ENCODE measurements at places on chromosomes 5 and 9. TPM values are rescaled to one million over a fixed set of nuclear protein-coding genes. Genes with fewer than 3 reads are reported as not detected.
A peak's percentile ranks its signal among the peaks of the same experiment; 100 is the strongest.

The PCDHGA7 gene
- total RNA-seq = 7.7 TPM

The ADGRV1 gene
- not detected for total RNA-seq

DNA sequence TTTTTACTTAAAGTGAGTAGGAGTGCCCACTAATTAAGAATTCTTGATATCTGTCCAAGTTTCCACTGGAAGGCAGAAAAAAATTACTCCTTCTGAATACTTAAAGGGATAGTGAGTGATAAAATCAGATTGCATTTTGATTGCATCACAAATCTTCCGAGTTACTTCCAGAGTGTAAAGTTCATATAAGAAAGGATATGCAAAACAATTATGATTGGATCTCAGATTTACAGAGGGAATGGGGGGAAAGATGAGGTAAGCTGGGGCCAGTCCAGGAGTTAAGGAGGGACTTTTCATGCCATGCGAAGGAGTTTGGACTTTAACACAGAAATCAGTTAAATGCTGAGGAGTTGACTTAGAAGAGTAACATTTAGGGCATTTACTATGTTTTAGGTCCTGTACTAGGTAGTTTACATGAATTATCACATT, 9.3 kb upstream of the RNF145 start:
- no peak for DNase-seq

- DNase-seq = no peak
These were observed 130.4 kb downstream of the TMEM174 start for GRCh38 chr5:73303148-73304079.

GRCh38 chr9:98101868-98102273, 17.2 kb downstream of the TRIM14 start:
- peak; percentile 60 for DNase-seq

GRCh38 chr9:118003240-118003639, 299.0 kb downstream of the TLR4 start:
- DNase-seq = no peak

DNA sequence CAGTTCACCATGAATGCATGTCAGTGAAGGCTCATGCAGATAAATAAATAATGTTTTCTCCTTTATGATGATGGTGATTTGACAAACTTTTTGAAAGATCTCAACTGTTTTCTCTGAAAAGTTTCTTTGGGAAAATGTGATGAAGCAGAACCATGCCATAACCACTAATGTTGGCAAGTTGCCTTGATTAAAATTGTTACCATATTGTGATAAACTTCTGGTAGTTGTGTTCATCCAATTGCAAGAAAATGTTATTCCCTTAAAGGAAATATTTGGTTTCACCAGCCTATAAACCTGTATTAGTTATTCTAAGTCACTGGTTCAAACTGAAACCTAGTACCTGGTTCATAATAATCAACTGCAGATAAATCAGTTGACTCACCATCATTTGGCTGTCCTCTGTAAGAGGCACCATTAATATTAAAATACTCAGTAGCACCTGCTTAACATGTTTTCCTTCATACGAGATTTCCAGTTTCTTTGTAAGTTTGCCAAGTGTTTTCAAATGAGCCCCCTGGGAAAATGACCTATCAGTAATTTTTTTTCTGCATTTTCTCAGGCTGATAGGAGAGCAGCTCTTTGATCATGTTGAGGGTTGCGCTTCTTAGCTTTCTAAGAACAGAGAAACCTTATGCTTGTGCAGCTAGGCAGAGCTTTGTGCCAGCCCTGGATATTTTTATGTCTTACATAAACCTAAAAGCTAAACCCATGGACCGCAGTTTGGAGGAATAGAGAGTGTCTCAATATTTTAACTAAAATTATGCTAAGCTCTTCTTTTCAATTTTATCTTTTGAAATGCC, 88.0 kb downstream of the LURAP1L start:
- no peak for DNase-seq

DNA sequence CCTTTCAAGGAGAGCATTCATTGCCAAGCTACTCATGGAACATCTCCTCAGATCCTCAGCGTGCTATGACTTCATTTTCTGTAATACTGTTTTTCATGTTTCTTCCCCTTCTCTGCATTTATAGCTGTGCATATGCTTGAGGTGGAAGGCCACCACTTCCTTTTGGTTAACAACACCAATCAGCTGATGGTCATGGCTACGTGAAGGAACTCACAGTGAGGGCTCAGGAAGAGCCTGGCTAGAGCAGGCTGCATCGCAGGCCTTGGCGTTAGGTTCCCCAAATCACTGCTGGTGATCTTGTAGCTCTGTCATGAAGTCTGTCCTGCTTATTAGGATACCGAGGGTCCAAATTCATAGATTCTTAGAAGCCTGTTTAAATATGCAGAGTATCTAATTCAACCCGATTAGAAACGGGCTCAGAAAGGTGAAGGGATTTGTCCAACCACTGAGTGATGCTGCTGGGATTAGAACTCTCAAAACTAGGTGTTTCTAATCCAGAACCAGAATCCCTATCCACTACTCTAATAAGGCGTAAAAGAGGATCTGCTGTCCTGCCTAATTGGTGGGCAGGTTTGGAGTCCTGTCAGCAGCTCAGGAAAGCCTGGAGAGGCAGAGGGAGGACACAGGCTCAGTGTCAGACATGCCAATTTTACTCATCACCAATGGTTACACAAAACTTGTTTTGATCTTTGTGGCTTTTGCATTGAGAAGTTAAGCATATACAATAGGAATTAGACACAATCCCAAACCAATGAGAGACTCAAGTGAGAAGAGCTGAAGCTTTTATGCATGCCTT, 7.5 kb downstream of the SYK start:
- no peak for DNase-seq

DNA sequence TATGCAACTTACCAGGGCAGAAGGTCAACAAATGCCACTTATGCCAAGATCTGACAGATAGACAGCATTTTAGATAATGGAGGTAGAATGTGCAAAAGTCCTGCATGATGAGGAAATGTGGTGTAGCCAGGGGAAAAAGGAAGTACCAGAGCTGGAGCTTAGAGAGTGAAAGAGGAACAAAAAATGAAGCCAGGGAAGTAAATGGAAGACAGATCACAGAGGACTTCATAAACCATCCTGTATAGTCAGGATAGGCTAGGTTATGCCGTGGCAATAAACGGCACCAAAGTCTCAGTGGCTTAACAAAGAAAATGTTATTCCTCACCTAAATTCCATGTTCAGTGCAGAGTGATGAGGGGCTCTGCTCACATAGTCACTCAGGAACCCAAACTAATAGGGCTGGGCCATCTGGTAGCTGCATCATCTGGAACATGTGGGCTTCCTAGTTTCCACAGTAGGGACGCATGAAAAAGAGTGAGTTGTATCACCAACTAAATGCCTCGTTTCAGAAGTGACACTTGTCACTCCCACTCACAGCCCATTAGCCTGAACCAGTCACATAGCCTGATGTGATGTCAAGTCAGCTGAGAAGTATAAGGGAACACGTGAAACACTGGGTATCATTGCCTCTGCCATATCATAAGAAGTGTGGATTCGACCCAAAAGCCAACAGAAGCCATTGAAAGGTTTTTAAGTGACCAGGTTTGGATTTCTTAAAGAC, 70.3 kb downstream of the SH3RF2 start:
- DNase-seq = no peak

- DNase-seq = no peak
These were observed 3.8 kb downstream of the BARHL1 start for GRCh38 chr9:132585954-132586829.

DNA sequence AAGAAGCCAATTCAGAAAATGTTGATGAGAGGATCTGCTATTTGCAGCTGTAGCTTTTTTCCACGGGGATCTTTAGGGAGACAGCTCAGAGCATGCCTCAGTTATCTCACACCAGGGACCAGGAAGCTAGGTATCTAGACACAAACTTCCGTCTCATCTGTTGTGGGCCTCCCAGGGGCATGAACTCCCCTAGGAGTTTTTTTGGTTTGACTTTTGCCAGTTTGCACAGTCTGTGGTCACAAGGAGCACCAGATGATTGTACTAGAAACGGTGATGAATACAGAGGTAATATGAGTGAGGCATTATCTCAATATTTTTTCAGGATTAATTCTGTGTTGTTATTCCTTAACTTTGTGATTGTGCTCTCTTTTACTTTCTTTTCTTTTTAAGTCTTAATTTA, 533.2 kb upstream of the SEMA6A start:
- no peak for DNase-seq

Data from Right ventricle myocardium superior (tissue), 1 donor.